Activated T-helper 17 cell treated with anti-CD3 and anti-CD28 coated beads, Interleukin-2, amount 50 U/mL, for 72 hours (primary cell): ENCODE measurements at places on chromosomes 5 and 9. TPM values are rescaled to one million over a fixed set of nuclear protein-coding genes. Genes with fewer than 3 reads are reported as not detected.
A peak's percentile ranks its signal among the peaks of the same experiment; 100 is the strongest.

Gene GPRIN1
- total RNA-seq = 8.9 TPM

Gene ZFP2
- 0.26 TPM for total RNA-seq

Gene C9orf153
- total RNA-seq = 0.26 TPM

Gene ANKRD18B
- 2.9 TPM for total RNA-seq

Gene CHSY3
- not detected for total RNA-seq

Gene CA9
- total RNA-seq = 31.7 TPM

GRCh38 chr5:126143622-126144021 lies 279.6 kb upstream of the GRAMD2B start:
- ATAC-seq = no peak

- ATAC-seq = no peak
Observed at GRCh38 chr9:73845954-73846690, 651.0 kb upstream of the RORB start.

DNA sequence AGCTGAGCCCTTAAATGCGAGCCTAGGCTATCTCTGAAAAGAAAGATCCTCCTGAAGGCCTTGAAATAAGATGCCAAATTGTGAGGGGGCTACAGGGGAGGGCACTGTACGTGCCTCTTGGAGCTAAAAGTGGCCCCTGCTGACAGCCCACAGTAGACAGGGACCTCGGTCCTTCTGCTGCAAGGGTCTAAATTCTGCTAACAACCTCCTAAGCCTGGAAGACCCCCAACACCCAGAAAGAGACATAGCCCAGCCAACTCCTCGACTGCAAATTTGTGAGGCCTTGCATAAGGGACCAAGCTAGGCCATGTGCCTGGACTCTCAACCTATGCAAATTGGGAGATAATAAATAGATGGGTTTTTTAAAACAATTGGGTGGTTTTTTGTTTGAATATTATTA lies 54.7 kb downstream of the UBE2QL1 start:
- ATAC-seq = no peak

GRCh38 chr5:107607671-107608345 lies 62.9 kb downstream of the EFNA5 start:
- ATAC-seq = no peak

- ATAC-seq = no peak
Observed at GRCh38 chr5:156396830-156397081, 69.8 kb downstream of the SGCD start.

- ATAC-seq = no peak
Observed at GRCh38 chr9:89212171-89212570, 33.6 kb upstream of the SHC3 start.

- ATAC-seq = no peak
Observed at GRCh38 chr5:100659080-100659795, 124.1 kb downstream of the FAM174A start.

DNA sequence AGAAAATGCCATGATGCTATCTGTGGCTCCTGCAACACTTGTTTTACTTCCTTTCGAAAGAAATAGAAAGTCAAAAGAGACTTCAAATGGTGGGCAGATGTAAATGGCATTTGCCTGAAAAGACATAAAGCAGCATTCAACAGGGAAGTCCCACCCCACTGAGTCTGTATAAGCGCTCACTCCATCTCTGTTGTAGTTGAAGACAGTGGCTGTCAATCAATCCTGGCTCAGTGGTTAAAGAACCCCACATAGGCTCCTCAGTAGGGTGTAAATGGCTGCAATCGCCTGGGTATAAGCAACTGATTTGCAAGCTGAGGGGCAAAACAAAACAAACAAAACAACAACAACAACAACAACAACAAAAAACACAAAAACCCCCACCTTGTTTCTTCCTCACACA lies 158.7 kb downstream of the EFNA5 start:
- ATAC-seq = no peak

DNA sequence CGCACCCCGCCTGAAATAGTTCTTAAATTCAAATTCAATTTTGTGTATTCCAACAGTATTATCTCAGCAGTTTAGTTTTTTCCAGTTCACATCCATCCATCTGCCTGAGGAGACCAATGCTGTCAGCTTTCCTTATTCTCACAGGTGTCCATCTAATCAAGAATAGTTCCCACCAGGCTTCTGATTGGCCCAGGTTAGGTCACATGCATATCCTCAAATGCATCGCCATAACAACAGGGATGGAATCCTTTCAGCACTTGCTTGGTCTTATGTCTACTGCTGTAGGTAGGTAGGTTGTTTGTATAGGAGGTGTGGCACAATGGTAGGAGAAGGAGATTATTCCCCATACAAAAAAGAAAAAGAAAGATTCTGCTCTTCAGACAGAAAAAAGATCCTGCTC lies 91.2 kb downstream of the UBE2R2 start:
- no peak for ATAC-seq

DNA sequence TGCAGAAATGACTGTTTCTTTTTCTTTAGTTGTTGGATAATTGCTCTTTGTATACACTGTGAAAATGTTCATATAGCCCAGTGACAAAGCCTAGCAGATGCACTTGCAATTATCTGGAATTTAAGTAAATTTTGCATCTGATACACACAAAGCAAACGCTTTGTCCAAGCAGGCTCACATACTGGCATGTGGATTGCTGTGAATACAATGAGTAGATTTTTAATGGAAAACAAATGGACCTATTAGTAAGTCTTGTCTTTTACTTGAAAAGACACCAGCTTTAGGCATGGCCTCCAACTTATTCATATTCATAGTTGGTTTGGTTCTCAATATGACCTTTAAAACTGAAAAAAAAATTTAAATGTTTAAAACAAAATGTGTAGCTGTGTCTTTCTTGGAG lies 1299.8 kb upstream of the WWC1 start:
- no peak for ATAC-seq

- ATAC-seq = no peak
Observed at GRCh38 chr9:120526534-120526933, 53.4 kb downstream of the CDK5RAP2 start.

DNA sequence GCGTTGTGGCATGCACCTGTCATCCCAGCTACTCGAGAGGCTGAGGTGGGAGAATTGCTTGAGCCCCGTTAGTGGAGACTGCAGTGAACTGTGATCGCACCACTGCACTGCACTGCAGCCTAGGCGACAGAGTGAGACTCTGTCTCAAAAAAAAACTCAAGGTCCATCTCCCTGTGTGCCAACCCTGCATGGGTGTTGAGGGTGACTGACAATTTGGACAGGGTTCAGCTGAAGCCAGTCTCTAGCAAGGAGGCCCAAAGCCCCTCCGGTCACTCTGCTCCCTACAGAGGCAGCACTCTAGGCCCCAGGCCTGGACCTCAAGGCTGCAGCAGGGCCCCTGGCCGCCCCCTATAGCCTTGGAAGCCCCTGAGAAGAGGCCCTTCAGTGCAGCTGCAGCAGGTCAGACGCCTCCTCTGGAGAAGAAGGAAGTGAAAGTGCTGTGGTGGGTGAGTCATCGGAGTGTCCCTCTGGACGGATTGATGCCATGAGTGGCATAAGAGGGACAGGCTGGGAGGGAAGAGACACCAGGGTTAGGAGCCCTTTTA lies 39.2 kb upstream of the NEK6 start:
- peak; percentile 49 for ATAC-seq
